Uterine smooth muscle cell (primary cell): ENCODE measurements at places on chromosomes 7 and 10. TPM values are rescaled to one million over a fixed set of nuclear protein-coding genes. Genes with fewer than 3 reads are reported as not detected.

ZNF804B gene
- total RNA-seq, result not detected in 2 replicates

PRLHR gene
- total RNA-seq, result 0.12 TPM in 1 of 2 replicates, not detected in the other

APBB1IP gene
- total RNA-seq, result 0.11 and 0.37 TPM in 2 replicates

DGKI gene
- 2.4 and 2.9 TPM in 2 replicates for total RNA-seq

INHBA gene
- total RNA-seq, result 18.2 and 20.0 TPM in 2 replicates
